ENCODE measurements at places on chromosomes 7 and 10. TPM values are rescaled to one million over a fixed set of nuclear protein-coding genes. Genes with fewer than 3 reads are reported as not detected.

The TAS2R41 gene
- not detected for total RNA-seq

DNA sequence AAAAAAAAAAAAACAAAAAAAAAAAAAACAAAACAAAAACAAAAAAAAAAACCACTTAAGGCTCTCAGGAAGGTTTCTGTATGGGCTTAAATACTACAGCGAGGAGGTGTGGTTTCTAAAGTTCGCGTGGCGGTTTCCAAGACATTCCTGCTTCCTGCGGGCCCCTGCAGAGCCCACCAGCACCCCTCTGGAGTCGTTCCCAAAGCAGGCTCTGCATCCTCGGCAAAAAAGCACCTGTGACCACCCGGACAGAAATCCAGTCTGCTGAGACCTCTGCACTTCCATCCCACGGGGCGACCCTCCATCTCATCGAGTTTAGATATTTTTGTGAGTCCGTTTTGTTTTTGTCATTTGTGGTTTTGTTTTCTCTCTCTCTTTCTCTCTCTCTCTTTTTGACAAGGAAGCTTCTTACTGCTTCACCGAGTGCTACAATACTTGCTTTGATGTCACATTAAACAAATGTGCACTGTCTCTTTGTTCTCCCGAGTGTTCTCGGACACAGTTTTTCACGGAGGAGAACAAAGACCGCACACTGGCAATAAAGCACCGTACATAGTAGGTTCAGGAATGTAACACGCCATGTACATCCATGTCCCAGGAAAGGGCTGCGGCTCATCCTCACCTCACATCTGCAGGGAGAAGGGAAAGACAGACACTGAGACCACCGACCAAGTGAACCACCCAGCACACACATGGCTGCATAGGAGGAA lies 21.5 kb downstream of the PDGFA start:
- H3K27me3 ChIP-seq, result peaks cover 7% of the 10 kb centered on the region
- H3K27ac ChIP-seq, result no peak overlapping the region
- no peak overlapping the region for H3K4me3 ChIP-seq
- no peaks in the 10 kb centered on the region for H3K4me1 ChIP-seq
- DNase-seq, result no peak
- no peaks in the 10 kb centered on the region for H3K36me3 ChIP-seq

DNA sequence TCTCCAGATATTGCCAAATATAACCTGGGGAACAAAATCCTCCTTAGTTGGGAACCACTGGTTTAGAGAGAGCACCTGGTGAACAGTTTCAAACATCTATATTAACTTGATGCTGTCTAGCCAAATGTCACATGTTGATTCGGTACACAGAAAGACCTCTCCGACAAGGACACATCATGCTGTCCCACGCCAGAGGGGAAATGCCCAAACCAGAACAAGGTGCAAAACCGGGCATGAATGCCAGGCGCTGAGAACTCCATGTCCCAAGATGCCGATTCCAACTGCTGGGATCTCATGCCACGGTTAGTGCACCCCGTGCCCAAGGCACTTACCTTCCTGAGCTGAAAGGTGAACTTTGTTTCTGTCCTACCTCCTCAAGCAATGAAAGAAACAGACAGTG lies 100.8 kb downstream of the SFMBT2 start:
- no peak for DNase-seq
- H3K27me3 ChIP-seq, result no peaks in the 10 kb centered on the region
- no peak overlapping the region for H3K27ac ChIP-seq

The KCNH2 gene
- 3.4 TPM for total RNA-seq

GRCh38 chr7:67359900-67360299 lies 363.3 kb downstream of the TYW1 start:
- H3K27ac ChIP-seq, result no peak overlapping the region
- H3K27me3 ChIP-seq, result peaks cover 4% of the 10 kb centered on the region
- no peaks in the 10 kb centered on the region for H3K4me1 ChIP-seq
- H3K4me3 ChIP-seq, result no peak overlapping the region
- peaks cover 5% of the 10 kb centered on the region for H3K36me3 ChIP-seq

DNA sequence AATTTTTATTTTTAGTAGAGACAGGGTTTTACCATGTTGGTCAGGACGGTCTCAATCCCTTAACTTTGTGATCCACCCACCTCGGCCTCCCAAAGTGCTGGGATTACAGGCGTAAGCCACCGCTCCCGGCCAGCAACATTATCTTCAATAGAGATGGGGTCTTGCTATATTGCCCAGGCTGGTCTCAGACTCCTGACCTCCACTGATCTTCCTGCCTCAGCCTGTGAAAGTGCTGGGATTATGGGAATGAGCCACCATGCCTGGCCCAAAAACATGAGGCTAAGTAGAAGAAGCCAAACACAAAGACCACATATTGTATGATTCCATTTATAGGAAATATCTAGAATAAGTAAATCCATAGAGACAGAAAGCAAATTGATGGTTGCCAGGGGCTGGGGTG lies 19.1 kb upstream of the CYTH3 start:
- H3K27me3 ChIP-seq, result peaks cover 2% of the 10 kb centered on the region
- H3K4me3 ChIP-seq, result no peak overlapping the region
- no peaks in the 10 kb centered on the region for H3K4me1 ChIP-seq
- no peak for DNase-seq
- H3K36me3 ChIP-seq, result no peaks in the 10 kb centered on the region
- no peak overlapping the region for H3K27ac ChIP-seq

The NXPH1 gene
- total RNA-seq, result not detected

GRCh38 chr7:130877236-130877990 lies 143.4 kb upstream of the KLF14 start:
- H3K36me3 ChIP-seq, result no peaks in the 10 kb centered on the region
- no peak for DNase-seq
- no peaks in the 10 kb centered on the region for H3K4me1 ChIP-seq
- no peak overlapping the region for H3K4me3 ChIP-seq
- peaks cover 2% of the 10 kb centered on the region for H3K27me3 ChIP-seq
